ENCODE measurements at places on chromosomes 2 and 18.
A peak's percentile ranks its signal among the peaks of the same experiment; 100 is the strongest.

DNA sequence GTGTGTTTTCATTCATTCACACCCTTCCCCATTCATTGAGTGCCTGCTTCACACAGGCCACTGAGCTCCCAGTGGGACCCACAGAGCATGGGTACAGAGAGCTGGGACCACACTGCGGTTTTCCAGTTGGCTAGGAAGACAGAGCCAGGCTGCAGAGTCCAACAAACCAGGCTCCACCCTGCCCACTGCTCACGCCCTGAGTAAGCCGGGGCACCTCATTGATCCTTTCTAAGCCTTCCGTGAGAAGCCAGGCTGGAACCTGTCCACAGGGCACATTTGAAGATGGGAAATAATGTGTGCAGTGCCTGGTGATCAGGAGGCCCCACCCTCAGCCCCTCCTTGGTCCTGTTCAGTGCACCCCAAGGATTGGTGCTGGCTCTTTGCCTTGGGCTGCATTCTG lies 13.5 kb downstream of the KCNIP3 start:
- DNase-seq = no peak

- DNase-seq = no peak
Measured at GRCh38 chr2:50102383-50102782, 929.5 kb downstream of the NRXN1 start.

- DNase-seq = peak; percentile 22
Measured at GRCh38 chr2:146952696-146953095, 892.1 kb upstream of the ACVR2A start.

DNA sequence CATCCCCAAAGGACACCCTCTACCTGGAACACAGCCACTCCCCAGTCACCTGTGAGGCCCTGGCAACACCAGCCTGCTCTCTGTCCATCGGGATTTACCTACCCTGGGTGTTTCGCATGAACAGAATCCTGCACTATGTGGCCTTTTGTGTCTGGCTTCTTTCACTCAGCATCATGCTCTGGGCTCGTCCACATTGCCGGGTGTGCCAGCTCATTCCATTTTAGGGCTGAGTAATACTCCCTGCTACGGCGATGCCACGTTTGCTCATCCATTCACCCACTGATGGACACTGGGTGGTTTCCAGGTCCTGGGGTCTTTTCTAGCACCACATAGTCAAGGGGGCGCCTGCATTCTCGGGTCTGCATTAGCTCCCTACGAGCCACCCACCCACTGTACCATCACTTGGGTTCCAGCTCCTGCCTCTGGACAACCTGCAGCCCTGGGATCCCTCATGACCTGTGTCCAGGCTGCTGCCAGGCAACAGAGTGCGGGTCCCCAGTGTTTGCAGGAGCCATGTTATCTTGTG lies 22.0 kb downstream of the KCNF1 start:
- no peak for DNase-seq

- no peak for DNase-seq
Measured at GRCh38 chr2:65664931-65665330, 232.5 kb upstream of the SPRED2 start.

- peak; percentile 20 for DNase-seq
Measured at GRCh38 chr2:147223553-147224060, 621.2 kb upstream of the ACVR2A start.

GRCh38 chr2:123448801-123449200 lies 576.3 kb upstream of the CNTNAP5 start:
- no peak for DNase-seq

GRCh38 chr18:39515299-39515698 lies 1949.7 kb upstream of the CELF4 start:
- no peak for DNase-seq

DNA sequence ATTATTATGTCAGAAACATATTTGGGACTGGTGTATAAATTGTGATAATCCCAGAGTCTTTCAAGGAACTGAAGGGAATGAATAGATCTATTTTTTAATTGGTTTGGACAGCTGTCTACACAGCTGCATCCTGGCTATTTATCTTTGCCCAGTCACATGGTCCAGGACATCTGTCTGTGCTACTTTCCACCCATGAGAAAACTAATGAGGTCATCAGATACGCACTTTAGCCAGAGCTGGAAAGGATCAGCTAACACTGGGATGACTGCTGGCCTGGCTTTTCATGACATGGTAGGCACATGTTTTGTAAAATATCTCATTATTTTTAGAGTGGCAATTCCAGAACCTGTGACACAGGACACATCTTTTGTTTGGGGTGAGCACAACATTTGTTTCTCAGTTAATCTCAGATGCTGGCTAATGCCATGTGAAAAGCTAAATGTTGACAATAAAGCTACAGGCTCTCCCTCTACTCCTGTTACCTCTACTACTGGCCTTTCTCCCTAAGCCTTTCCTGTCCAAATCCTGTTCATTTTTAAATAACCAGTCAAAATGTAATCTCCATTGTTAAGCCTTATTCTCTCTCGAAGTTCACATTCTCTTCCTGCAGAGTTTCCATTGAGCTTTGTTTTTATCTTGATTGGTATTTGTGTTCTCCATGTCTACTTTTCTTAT lies 500.7 kb downstream of the RIT2 start:
- DNase-seq = no peak

- no peak for DNase-seq
Measured at GRCh38 chr2:74767618-74768017, 66.3 kb upstream of the HK2 start.

DNA sequence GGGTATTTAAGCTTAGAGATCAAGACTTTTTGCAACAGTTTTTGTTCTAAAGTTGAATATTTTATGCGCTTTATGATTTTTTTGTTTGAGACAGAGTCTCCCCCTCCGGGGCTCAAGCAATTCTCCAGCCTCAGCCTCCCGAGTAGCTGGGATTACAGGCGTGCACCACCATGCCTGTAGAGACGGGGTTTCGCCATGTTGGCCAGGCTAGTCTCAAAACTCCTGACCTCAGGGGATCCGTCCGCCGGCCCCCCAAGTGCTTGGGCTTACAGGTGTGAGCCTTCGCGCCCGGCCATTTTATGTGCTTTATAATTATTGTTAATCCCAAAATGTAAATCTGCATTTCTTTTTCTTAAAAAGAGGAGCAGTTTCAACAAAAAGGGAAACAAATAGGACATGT lies 29.0 kb downstream of the TBR1 start:
- no peak for DNase-seq

DNA sequence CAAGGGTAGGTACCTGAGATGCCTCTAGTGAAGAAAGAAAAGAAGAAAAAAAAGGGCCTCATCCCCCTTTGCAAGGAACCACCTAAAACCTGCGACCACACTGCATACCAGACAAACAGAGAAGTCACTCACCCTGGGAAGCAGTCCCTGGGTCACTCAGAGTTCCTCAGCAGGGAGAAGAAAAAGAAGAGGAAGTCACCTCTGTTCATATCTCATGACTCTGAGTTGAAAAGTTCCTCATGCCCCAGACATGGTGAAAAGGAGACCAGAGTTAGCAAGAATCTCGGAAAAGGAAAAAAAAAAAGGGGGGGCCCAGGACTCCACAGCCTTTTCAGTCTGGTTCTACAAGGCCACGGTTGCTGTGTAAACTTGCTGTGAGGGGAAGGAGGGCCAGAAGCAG lies 478.4 kb upstream of the NRXN1 start:
- DNase-seq = no peak

GRCh38 chr2:185318271-185318724 lies 420.3 kb upstream of the FSIP2 start:
- DNase-seq = no peak

GRCh38 chr18:59861009-59861408 lies 38.8 kb upstream of the PMAIP1 start:
- DNase-seq = peak; percentile 19

- no peak for DNase-seq
Measured at GRCh38 chr18:64893349-64893748, 744.5 kb upstream of the LINC00305 start.

GRCh38 chr2:20614201-20615067 lies 36.5 kb downstream of the HS1BP3 start:
- no peak for DNase-seq

Data from foreskin fibroblast (primary cell).